KBM-7 (cell line): ENCODE measurements at places on chromosomes 16 and 17.
A peak's percentile ranks its signal among the peaks of the same experiment; 100 is the strongest.

DNA sequence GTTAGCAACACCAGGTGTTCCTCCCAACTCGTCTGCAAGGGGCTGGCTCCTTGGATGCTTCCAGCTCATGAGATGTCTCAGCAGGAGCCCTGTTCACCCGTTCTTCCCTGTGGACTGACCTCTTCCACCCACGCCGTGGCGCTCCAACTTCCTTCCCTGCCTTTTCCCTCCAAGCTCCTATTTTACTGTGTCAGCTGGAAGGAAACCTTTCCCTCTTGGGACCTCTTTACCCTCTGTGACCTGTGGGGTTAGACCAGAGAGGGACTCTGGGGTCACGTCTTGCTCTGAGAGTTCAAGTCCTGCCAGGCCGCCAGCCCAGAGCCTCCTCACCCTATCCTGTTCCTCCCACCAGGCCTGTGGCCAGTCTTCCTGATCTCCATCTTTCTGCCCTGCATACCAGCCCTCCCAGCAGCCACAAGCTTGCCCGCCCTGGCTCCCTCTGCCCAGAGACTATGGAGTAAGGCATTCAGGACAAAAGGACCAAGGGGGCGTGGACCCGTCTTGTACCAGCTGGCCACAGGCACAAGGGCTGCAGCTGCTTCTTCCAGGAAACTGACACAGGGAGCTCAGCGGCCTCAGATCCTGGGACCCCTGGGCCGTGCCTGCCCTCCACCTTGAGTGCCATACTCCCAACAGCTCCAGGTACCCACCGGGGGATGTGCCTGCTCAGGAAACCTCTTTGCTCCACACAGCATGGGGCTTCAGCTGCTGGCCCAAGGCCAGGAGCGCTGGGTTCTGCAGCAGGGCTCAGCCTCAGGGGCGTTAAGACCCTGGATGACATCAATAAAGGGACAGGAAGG is 3.0 kb downstream of the PAQR4 start:
- no peak for DNase-seq

DNA sequence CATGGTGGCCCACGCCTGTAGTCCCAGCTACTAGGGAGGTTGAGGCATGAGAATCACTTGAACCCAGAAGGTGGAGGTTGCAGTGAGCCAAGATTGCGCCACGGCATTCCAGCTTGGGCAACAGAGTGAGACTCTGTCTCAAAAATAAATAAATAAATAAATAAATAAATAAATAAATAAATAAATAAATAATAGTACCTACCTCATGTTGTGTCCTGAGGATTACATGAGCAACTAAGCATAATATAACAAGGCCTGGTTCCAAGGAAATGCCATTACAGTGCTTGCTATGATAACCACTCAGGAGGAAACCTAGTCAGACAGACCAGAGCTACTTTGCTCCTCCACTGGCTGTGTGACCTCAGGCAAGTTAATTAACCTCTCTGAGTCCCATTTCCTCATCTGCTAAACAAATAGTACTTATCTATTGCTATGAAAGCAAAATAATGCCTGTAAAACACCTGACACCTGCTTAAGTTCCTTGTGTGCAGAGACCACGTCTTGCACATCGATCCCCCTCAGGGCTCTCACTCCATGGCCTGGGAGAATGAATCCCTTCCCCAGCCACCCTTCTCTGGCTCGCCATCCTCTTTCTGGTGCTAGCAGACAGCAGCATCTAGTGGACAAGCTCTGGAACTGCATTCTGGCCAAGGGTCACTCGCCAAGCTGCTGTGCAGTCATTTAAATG is 7.5 kb downstream of the EPOP start:
- DNase-seq, result peak; percentile 77

- DNase-seq, result no peak
These were observed 23.3 kb downstream of the CPNE2 start for GRCh38 chr16:57115514-57116182.

GRCh38 chr17:41687828-41688640 is 651 bp upstream of the EIF1 start:
- peak; percentile 63 for DNase-seq

DNA sequence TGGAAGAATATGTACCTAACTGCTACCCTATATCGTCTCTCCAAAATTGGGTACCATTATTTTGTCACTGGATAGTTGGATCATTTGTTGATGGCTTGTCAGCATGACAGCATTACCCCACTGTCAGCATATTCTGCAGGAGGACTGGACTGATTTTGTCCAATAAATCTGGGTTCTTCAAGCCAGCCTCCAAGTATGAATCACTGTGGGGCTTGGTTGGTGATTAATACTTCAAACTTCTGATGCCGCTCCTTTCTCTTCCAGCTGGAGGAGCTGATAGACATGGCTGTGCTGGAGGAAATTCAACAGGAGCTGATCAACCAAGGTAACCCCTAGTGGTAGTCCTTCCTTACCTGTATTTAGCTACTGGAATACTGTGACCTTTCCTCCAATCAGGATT is 2.5 kb downstream of the RPAIN start:
- no peak for DNase-seq

GRCh38 chr17:74239172-74239571 is 25.8 kb downstream of the TTYH2 start:
- DNase-seq, result no peak

- peak; percentile 85 for DNase-seq
These were observed 44.0 kb downstream of the PRAC1 start for GRCh38 chr17:48678141-48678971.

DNA sequence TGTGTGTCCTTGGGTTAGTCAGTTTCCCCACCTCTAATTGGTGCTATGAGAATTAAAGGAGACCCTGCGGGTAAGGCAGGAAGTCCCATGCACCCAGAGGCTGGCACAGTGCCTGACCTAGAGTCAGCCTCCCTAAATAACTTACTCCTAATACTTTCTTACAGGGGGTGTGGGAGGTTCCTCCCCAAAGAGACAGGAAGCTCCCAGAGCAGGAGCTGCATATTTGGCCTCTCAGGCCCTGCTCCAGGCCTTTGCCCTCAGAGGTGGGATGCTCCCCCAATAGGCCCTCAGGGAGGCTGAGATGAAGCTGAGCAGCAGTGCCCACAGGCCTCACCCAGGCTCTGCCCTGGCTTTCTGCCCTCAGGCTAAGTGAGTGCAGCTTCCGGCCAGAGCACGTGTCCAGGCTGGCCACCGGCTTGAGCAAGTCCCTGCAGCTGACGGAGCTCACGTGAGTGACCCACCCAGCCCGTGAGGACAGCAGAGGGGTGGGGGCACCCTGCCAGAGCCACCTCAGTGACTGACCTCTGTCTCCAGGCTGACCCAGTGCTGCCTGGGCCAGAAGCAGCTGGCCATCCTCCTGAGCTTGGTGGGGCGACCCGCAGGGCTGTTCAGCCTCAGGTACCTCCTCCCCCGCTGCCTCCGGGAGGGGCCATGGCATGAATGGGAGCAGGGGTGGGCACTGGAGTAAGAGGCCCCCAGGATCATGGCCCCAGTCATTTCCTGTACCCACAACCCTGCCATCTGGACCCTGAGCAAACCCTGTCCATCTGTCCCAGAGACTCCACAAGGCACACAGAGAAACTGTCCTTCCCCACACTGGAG is 31.1 kb upstream of the CPNE2 start:
- peak; percentile 70 for DNase-seq

DNA sequence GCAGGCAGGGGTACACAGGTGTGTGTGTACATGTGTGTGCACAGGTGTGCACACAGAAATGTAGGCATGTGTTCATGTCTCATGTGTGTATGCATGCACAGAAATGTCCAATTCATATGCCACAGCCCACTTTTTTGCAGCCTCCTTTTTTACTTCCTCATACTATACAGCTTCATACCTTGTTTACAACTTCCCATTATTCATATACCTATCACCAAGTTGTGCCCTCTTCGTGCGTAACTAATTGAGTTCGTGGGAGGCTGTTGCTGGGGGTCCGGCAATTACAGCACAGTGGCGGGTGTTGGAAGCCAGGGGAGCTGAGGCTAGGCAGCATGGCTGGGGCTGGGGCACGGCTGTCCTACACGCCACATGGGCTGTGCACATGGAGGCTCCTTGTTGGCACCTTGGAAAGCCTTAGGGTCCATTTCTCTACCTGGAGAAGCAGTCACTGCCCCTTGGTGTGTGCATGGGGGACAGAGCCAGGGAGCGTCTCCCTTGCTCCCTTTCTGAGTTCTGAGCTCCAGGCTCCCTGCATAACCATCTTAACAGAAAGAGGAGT is 266.7 kb downstream of the ENGASE start:
- no peak for DNase-seq

- no peak for DNase-seq
These were observed 19.0 kb downstream of the CCDC57 start for GRCh38 chr17:82193520-82194220.

- DNase-seq, result no peak
These were observed 8.6 kb upstream of the NUDT16L1 start for GRCh38 chr16:4684763-4685162.

DNA sequence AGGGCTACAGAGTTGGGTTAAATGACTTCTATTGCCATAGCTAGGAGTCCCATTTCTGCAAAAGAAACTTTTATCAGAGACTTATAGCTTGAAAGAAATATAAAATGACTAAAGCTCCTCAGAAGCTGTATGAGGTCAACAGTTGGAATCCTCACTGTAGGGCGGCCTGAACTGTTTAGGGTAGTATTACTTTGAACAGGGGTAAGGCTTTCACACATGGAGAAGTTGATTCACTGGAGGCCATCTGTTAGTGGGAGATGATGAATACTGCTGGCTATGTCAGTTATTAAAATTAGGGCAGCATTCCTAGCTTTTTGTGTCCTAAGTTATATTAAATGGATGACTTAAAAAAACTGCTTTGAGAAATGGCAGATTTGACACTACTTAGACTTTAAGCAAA is 6.0 kb downstream of the TTC19 start:
- DNase-seq, result no peak

DNA sequence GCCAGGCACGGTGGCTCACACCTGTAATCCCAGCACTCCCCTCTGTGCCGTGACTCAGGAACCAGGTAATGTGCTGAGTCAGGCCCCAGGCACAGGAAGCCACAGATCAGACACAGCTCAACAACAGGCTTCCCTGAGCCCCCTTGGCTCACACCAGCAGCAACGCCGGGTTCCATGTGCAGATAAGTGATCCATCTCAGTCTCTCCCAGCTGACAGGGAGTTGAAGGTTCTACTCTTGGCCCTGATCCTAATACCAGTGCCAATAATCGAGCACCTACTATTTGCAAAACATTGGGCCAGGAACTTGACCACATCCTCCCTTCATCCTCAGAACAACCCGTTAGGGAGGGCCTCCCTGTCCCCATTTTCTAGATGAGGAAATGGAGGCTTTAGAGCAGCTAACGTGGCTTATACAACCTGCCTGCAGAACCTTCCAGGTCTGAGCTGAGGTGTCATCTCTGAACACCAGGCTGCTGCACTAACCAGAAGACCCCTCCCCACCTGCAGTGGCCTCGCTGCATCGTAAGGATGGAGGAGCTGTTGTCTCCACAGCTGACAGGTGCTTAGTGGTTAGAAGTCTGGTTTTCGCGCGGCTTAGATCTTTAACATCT is 64.8 kb upstream of the AMZ2 start:
- DNase-seq, result no peak

GRCh38 chr16:81686391-81687130 is 92.5 kb upstream of the PLCG2 start:
- DNase-seq, result no peak

GRCh38 chr17:31853911-31854470 is 5.1 kb downstream of the COPRS start:
- DNase-seq, result no peak

DNA sequence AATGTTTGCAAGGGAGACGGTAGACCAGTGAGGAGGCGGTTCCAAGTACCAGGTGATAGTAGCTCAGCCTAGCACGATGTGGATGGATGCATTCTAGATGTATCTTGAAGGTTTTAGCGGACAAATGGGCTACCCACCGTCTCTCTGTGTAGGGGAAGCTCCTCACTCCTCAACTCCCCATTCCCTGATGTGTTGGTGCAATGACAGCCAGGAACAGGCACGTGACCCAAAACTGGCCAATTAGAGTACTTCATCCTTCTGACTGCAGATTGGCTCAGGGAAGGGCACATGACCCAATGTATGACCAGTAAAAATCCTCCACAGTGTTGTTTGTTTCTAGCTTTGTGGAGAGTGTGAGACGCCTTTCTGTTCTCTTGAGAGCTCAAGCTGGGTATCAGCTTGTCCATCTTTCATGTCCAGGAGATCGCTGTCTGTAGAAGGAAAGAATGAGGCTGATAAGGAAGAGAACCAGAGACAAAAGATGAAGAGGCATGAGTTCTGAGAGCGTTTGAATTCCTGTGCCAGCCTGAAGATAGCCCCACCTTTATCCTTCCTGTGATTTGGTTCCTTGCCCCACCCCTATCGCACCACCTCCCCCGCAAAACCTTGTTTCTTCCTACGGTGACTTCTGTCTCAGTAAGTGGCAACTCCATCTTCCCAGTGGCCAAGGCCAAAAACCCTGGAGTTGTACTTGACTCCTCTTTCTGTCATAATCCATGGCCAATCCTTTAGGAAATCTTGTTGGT is 2.3 kb upstream of the BORCS6 start:
- DNase-seq, result peak; percentile 53

GRCh38 chr17:15469260-15469659 is 1.8 kb upstream of the CDRT4 start:
- no peak for DNase-seq

GRCh38 chr16:17026600-17027242 is 444.0 kb downstream of the XYLT1 start:
- no peak for DNase-seq

GRCh38 chr16:56278196-56278855 is 87.0 kb downstream of the GNAO1 start:
- no peak for DNase-seq

- DNase-seq, result no peak
These were observed 1.8 kb downstream of the MARVELD3 start for GRCh38 chr16:71627731-71628181.

DNA sequence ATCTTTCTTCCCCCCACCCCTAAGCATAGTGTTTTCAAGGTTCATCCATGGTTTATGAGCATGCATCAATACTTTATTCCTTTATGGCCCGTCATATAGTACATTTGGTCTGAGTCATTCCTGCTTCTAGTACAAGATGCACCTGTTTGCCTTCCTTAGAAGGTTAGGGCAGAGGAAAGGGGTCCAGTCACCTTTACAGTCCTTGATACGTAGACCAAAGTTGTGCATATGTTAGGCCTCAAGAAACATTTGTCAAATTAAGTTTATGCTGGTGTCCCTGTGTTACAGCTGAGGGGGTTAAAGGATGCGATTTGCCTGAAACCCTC is 1.4 kb downstream of the CYB5D2 start:
- DNase-seq, result no peak

- DNase-seq, result peak; percentile 80
These were observed 12.1 kb downstream of the ATP2C2 start for GRCh38 chr16:84380405-84380804.

GRCh38 chr17:40491486-40491885 is 9.9 kb downstream of the TNS4 start:
- DNase-seq, result no peak
